ENCODE measurements at places on chromosomes 4 and X.

GRCh38 chr4:155811083-155811482 lies 52.3 kb downstream of the GUCY1B1 start:
- DNase-seq: no peak

- no peak for DNase-seq
These were observed 51.0 kb downstream of the ADGRL3 start for GRCh38 chr4:61251129-61251528.

- DNase-seq: no peak
These were observed 95.7 kb upstream of the GRIA3 start for GRCh38 chrX:123088331-123088730.

DNA sequence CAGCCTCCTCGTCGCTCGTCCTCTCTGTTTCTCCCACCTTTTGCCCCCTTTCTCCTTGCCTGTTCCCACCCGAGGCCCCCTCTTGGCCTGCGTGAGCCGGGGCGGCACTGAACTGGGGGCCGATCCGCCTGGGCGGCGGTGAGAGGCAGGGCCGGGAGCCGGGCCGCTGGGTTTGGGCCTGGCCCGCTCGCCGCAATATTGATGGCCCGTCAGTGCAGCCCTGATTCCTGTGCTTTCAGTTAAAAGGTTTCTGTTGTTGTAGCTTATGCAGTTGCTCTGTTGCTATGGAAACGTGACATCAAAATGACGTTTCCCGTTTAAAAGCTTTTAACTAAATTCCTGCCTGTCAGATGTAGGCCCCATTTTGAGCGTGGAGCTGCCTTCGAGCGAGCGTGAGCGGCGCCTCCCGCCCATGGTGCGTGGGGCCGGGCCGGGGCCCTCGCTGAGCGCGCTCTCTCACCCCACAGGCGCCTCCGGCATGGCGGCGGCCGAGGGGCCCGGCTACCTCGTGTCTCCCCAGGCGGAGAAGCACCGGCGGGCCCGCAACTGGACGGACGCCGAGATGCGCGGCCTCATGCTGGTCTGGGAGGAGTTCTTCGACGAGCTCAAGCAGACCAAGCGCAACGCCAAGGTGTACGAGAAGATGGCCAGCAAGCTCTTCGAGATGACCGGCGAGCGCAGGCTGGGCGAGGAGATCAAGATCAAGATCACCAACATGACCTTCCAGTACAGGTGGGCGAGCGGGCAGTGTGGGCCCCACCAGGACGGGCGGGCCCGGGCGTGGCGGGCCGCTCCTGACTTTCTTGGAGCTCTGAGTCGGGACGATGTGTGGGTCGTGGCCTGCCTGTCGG lies at the start of gene MSANTD1:
MSANTD1 (plus strand) TSS at position 349 of the 851 bp plus-strand sequence; CDS start at position 413, 64 bp downstream.
- no peak for DNase-seq

DNA sequence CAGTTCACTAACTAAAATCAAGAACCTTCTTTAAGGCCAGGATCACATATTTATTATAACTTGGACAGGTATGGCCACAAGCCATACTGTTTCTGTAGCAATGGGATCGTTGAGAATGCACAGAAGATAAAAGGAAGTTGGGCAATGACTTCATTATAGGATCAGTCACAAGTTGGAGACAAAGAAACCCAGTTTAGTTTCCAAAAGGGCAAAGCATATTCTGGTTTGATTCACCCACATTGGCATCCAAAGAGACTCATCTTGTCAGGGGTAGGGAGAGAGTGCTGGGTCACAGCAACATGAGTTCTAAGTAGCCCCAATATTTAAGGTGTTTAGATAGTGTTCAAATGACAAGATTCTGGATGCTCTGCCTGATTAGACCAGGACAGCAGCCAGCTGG lies 317.1 kb upstream of the GALNT7 start:
- DNase-seq: no peak

DNA sequence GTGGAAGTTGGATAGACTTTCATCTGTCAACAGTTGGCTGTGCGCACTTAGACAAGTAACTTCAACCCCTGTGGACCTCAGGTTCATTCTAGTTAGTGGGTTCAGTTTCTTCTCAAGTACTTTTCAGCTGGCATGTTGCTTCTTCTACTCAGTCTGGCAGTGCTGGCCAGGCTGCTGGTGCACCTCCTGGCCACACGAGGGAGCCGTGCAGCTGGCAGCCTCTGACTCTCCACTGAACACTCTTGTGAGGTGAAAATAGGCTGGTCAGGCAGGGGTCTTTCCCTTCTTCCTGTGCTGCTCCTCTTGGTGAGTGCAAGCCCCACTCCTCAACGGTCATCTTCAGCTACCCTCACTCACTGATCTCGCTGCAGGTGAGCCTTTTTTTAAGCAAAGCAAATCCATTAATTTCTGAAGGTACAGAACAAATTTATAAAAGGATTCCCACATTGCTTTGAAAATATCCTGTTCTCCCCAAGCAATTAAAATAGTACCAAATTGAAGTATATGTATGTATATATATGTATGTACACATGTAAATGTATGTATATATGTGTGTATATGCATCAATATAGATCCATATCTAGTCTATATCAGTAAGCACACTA lies 30.6 kb downstream of the LONRF3 start:
- peak; percentile 37 for DNase-seq
